ENCODE measurements at places on chromosomes 2 and 18.

GRCh38 chr2:37039580-37039979, 44.6 kb downstream of the HEATR5B start:
- DNase-seq = no peak

GRCh38 chr2:8502316-8502715, 179.5 kb upstream of the ID2 start:
- DNase-seq = peak; percentile 35

DNA sequence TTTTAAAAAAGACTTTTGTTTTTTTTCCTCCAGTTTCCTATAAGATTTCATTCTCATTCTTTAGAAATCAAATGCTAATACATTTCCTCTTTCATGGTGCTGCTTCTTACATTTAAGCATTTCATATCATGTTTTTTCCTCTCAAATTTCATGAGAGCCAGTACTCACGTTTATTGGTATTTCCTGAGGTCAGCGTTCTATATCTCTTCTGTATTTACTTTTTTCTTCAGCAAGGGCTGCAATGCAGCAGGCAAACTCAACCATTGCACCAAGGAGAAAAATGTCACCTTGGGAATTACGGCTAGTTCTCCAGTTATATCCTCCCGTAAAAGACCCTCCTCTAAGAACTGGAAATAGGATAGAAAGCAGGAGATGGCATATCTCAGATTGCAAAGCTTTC, 32.4 kb downstream of the UPP2 start:
- no peak for DNase-seq

DNA sequence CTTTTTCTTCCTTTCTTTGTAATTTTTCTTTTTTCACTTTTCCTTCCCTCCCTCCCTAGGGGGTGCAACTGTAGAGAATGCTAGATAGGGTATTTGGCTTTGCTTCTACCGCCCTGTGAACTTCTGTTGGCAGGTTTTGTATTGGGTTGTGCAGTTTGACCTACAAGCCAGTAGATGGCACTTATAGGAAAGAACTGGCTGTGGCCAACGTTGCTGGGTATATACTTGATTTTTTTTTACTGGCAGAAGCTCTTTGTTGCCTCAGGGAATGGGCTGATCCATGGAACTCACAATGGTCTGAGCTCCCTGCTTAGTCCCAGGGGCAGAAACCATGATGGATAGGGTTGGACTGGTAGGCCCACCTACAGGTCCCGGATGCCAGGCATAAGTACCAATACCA, 1019.5 kb upstream of the LRRTM1 start:
- DNase-seq = no peak

- DNase-seq = no peak
Measured at GRCh38 chr2:231062776-231063175, 6.1 kb downstream of the PSMD1 start.

DNA sequence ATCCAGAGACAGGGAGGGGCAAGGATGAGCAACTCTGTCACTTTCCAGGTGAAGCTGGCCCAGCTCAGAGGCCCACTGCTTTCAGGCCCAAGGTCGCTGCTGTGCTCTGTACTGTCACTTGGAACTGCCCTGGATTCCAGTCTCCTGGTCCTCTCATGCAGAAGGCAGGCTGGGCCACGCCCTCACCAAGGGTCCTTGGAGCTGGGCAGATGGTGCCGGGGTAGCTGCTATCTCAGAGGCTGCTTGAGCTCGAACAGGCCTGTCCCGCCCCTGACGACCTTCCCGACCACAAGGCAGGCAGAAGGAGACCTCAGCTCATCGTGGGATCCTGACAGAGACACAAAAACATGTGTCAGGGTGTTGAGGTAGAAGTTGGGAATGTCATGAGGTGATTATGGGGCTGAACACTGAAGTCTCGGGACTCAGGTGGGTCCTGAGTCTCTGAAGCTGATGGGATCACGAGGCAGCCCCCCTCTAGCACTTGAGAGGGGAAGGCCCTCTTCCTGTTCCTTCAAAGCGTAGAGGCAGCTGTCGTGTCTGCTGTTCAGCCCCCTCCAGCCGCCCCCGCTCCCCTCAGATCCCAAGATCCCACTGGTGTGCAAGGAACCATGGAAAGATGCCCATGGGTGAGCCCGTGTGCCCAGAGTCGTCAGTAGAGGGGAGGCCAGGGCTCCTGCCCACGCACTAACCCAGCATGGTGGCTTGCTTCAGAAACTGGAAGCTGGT, 78.3 kb downstream of the POLR1A start:
- DNase-seq = no peak

All from hematopoietic multipotent progenitor cell treated with erythropoietin and hydrocortisone succinate and interleukin-3 and kit ligand, for 17 days (in vitro differentiated cells).